ENCODE measurements at places on chromosomes 7 and 10. TPM values are rescaled to one million over a fixed set of nuclear protein-coding genes. Genes with fewer than 3 reads are reported as not detected.

The KEL gene
- total RNA-seq, result 0.61 TPM

The PTPRN2 gene
- total RNA-seq, result 1.7 TPM

The FRAT1 gene
- 20.2 TPM for total RNA-seq

The ZNF22 gene
- total RNA-seq, result 26.9 TPM

The AKR1C4 gene
- total RNA-seq, result not detected

- no peak overlapping the region for H3K4me3 ChIP-seq
- H3K36me3 ChIP-seq, result no peaks in the 10 kb centered on the region
- no peak for DNase-seq
- H3K4me1 ChIP-seq, result peaks cover 13% of the 10 kb centered on the region
Measured at GRCh38 chr10:129966370-129966888, 2.4 kb upstream of the EBF3 start.

GRCh38 chr10:96609510-96609909 lies 22.7 kb upstream of the TM9SF3 start:
- H3K36me3 ChIP-seq, result no peaks in the 10 kb centered on the region
- no peak overlapping the region for H3K27ac ChIP-seq
- peaks cover 9% of the 10 kb centered on the region for H3K4me1 ChIP-seq
- no peak overlapping the region for H3K4me3 ChIP-seq

DNA sequence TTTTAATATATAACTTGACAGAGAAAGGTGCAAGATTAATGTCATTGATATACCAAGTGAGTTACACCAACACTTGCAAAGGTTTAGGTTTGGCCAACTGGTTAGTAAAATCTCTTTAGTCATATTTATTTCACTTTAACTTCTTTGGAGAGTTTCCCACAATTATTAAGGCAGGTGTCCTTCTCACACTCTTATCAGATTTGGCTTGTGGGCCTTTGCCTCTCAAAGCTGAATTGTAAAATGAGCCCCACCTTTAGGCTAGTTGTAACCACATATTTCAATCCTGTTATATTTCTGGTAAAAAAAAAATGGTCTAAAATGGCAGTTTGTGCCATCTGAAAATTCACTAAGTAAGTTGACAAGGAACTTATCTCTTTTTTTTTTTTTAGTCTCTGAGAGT lies 26.6 kb upstream of the FOXP2 start:
- no peak overlapping the region for H3K4me3 ChIP-seq
- no peak for DNase-seq
- no peaks in the 10 kb centered on the region for H3K4me1 ChIP-seq
- H3K27me3 ChIP-seq, result no peaks in the 10 kb centered on the region
- H3K36me3 ChIP-seq, result no peaks in the 10 kb centered on the region
- no peak overlapping the region for H3K27ac ChIP-seq

DNA sequence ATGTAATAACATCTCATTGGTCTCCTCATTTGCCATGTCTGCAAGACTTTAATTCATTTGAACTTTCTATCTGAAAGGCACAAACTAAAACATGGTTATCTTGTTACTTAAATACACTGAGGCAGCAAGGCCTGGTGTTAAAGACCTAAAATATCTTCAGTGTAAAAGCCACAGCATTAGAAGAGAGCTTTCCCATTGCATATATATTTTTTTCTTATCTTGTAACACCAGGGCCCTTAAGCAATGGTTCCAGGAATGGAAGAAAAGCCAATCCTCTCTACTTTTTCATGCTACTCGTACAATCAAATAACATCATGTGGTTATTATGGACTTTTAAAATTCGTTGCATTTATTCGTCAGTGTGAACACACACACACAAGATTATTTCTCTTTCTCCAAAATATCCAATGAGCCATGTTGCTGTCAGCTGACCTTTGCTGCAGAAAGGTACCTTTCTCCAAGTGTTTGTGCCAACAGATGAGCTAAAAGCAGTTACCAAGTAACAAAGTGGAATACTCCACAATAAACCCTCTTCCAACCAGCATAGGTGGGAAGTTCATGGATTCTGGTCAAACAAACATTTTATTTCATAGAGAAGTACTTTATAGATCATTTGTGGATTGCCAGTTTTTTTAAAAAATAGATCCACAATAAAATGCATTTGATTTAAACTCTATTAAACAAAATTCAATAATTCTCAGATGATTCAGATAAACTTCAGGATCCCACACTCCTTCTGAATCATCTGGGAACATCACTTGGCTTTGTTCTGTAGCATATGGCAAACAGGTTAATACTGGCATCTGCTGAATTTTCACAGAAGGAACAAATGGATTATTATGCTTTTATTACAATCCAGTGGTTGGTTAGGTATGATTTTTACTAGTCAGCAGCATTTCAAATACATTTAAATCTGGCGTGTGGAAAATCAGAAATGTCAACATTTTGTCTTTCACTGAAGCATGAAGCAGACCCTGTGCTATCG lies 63.3 kb upstream of the AGBL3 start:
- no peak for DNase-seq
- no peaks in the 10 kb centered on the region for H3K36me3 ChIP-seq
- H3K4me3 ChIP-seq, result no peak overlapping the region
- H3K27ac ChIP-seq, result no peak overlapping the region
- no peaks in the 10 kb centered on the region for H3K4me1 ChIP-seq
- H3K27me3 ChIP-seq, result no peaks in the 10 kb centered on the region

- DNase-seq, result no peak
- H3K27ac ChIP-seq, result no peak overlapping the region
- H3K4me1 ChIP-seq, result peaks cover 18% of the 10 kb centered on the region
- H3K27me3 ChIP-seq, result no peaks in the 10 kb centered on the region
Measured at GRCh38 chr10:17210361-17210760, 8.9 kb upstream of the TRDMT1 start.

GRCh38 chr7:35729061-35729783 lies 34.3 kb upstream of the HERPUD2 start:
- DNase-seq, result peak; percentile 83
- no peak overlapping the region for H3K4me3 ChIP-seq
- H3K4me1 ChIP-seq, result peaks cover 52% of the 10 kb centered on the region
- H3K27me3 ChIP-seq, result no peaks in the 10 kb centered on the region
- peak overlapping the region; percentile 8 for H3K27ac ChIP-seq

DNA sequence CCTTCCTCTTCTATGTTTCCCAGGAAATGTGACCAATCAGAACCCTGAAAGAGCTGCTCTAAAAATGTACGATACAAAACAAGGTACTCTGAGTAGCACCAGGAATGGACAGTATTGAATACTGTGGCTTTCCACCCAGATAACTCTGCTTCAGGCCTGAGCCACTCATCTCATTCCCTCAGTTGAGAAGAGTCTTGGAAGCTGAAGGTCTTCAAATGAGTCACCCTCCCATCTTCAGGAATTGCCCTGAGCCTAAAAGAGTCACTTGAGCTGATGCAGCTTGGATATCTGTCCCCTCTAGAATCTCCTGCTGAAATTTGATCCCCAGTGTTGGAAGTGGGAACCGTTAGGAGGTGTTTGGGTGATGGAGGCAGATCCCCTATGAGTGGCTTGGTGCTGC lies 210.4 kb downstream of the DGKI start:
- DNase-seq, result no peak
- H3K27me3 ChIP-seq, result no peaks in the 10 kb centered on the region
- H3K36me3 ChIP-seq, result no peaks in the 10 kb centered on the region
- no peaks in the 10 kb centered on the region for H3K4me1 ChIP-seq
- H3K4me3 ChIP-seq, result no peak overlapping the region

GRCh38 chr7:22420973-22421635 lies 64.2 kb upstream of the RAPGEF5 start:
- H3K4me3 ChIP-seq, result no peak overlapping the region
- no peaks in the 10 kb centered on the region for H3K27me3 ChIP-seq
- H3K4me1 ChIP-seq, result no peaks in the 10 kb centered on the region
- H3K36me3 ChIP-seq, result no peaks in the 10 kb centered on the region
- no peak overlapping the region for H3K27ac ChIP-seq
- no peak for DNase-seq

DNA sequence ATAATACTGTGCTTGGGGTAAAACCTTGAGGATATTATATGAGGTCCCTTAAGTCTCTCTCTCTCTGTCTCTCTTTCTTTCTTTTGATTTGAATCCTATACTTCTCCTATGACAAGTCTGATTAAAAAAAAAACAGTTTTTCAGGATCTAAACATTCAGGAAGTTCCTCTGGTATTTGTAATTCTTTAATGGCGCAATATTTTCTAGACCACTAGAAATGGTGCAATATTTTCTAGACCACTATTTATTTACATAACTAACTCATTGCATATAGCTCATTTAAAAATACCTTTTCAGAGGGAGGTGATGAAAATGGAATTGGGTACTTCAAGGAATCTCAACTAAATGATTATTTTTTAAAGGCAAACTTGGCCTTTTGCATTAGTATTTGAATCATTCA lies 1235.3 kb downstream of the GATA3 start:
- H3K36me3 ChIP-seq, result no peaks in the 10 kb centered on the region
- H3K27me3 ChIP-seq, result no peaks in the 10 kb centered on the region
- no peak for DNase-seq
- H3K27ac ChIP-seq, result no peak overlapping the region

- H3K36me3 ChIP-seq, result no peaks in the 10 kb centered on the region
- no peak for DNase-seq
- H3K27ac ChIP-seq, result no peak overlapping the region
Measured at GRCh38 chr7:17584822-17585221, 286.4 kb downstream of the AHR start.

DNA sequence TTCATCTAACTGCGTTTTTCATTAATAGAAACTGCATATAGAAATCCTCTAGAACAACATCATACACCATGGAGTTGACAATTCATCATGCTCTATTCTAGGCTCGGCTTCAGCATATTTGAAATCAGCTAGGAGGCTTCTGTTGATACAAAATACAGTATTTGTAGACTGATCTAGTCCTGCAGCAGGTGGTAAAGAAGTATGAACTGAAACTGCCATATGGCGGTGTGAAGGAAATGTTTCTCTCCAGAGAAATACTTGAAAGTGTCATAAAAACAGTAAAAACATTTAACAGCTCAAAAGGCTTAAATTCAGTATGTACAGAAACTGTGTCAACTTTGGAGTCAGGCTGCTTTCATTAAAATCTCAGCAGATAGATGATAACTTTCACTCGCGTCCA lies 32.0 kb upstream of the MYO3A start:
- H3K4me1 ChIP-seq, result no peaks in the 10 kb centered on the region
- no peaks in the 10 kb centered on the region for H3K27me3 ChIP-seq
- H3K36me3 ChIP-seq, result no peaks in the 10 kb centered on the region
- DNase-seq, result no peak

DNA sequence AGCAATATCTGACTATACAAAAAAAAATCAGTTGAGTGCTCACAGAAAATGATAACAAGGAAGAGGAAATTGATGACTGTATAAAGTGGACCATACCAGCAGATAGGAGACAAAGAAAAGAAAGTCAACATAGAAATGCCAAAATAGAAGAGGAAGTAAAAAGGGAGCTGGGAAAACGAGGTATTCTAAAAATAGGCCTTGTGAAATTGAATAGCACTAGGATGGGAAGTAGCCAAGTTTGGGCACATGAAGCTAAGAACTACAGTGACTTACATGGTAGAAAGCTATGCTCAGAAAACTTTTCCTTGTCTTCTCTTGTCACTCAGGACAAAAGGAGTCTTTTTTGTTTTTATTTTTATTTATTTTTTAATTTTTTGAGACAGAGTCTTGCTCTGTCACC lies 76.2 kb upstream of the APBB1IP start:
- no peak for DNase-seq
- H3K4me1 ChIP-seq, result no peaks in the 10 kb centered on the region
- no peaks in the 10 kb centered on the region for H3K27me3 ChIP-seq
- no peak overlapping the region for H3K27ac ChIP-seq
- H3K36me3 ChIP-seq, result no peaks in the 10 kb centered on the region

DNA sequence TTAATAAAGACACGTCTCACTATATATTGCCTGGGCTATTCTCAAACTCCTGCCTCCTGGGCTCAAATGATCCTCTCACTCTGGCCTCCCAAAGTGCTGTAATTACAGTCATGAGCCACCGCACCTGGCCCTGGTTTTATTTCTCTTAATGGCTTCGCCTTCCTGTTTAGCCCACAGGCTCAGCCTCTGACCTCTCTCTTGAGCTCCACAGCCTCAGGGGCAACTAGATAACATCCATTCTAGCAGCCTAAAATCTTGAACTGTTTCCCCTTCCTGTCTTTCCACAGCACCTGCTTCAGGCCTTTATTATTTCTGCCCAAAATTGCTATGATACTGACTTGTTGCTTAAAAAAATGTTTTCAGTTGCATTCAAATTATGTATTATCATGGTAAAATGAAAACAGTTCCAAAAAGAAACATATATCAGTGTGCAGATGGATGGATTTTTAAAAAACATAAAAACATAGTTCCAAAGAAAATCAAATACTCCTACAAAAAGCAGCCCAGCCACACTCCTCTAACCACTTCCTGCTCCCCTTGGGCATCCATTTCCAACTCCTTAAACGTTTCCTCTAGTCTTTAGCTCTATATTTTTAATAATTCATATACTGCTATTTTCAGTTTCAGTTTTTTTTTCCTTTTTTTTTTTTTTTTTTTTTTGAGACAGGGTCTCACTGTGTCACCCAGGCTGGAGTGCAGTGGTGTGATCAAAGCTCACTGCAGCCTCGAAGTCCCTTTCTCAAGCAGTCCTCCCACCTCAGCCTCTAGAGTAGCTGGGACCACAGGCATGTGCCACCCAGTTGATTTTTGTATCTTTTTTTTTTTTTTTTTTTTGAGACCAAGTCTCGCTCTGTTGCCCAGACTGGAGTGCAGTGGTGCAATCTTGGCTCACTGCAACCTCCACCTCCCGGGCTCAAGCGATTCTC lies 5.1 kb upstream of the BAZ1B start:
- no peak overlapping the region for H3K4me3 ChIP-seq
- H3K4me1 ChIP-seq, result peaks cover 41% of the 10 kb centered on the region
- no peak for DNase-seq
- no peaks in the 10 kb centered on the region for H3K27me3 ChIP-seq

DNA sequence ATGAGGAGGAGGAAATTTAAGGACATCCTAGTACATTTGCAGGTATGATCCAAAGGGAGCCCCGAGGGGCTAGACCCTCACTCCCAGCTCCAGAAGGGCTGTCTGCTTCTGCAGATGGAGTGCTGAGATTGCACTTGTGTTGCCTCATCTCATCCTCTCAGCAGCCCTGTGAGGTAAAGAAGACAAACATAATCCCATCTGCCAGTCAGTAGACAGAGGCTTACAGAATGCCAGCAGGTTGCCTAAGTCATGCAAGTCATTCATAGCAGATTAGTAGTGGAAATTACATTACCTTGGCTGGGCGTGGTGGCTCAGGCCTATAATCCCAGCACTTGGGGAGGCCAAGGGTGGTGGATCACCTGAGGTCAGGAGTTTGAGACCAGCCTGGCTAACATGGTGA lies 45.4 kb downstream of the BLVRA start:
- no peak overlapping the region for H3K27ac ChIP-seq
- no peak overlapping the region for H3K4me3 ChIP-seq
- H3K36me3 ChIP-seq, result peaks cover 27% of the 10 kb centered on the region
- no peaks in the 10 kb centered on the region for H3K27me3 ChIP-seq
- DNase-seq, result no peak

DNA sequence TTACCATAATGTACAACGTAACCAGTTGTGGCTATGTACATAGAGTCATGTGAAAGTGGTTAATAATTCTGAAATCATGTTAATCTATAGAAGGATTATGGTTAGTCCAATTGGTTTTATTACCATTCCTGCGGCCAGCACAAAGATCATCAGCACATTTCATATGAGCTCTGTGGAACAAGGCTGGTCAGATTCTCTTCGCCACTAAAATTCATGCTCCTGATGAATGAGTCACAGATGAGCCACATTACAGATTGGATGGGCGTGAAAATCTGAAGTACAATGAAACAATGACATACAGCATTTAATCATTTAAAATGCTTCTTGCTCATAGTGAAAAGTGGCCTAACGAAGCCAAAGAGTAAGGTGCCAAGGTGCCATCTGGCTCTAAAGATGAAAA lies 716.2 kb upstream of the PHF14 start:
- H3K4me1 ChIP-seq, result no peaks in the 10 kb centered on the region
- H3K27ac ChIP-seq, result no peak overlapping the region
- H3K27me3 ChIP-seq, result no peaks in the 10 kb centered on the region

All from CD4-positive, alpha-beta memory T cell (primary cell).